B cell (primary cell): ENCODE measurements at places on chromosomes 7 and 10.

GRCh38 chr10:1293636-1294435, 237.7 kb downstream of the WDR37 start:
- H3K27me3 ChIP-seq: no peaks in the 10 kb centered on the region
- H3K4me3 ChIP-seq: no peak overlapping the region
- H3K4me1 ChIP-seq: no peaks in the 10 kb centered on the region
- H3K27ac ChIP-seq: no peak overlapping the region

- H3K36me3 ChIP-seq: no peaks in the 10 kb centered on the region
- no peaks in the 10 kb centered on the region for H3K27me3 ChIP-seq
- no peak overlapping the region for H3K27ac ChIP-seq
- no peak overlapping the region for H3K4me3 ChIP-seq
Measured at GRCh38 chr10:115963848-115964247, 309.2 kb downstream of the GFRA1 start.

DNA sequence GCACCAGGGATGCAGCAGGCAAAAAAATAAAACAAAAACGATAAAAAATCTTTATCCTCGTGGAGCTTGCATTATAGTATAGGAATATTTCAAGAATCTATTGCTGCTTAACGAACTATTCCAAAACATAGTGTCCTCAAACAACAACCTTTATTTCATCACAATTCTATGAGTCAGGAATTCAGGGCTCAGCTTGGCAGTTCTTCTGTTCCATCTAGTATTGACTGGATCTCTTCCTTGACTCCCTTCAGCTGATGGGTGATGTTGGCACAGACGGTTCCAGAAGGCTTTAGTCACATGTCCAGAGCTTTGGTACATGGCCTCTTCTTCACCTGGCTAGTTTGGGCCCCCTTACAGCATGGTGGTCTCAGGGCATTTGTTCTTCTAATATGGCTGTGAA, 88.0 kb downstream of the RTKN2 start:
- H3K4me1 ChIP-seq: peaks cover 6% of the 10 kb centered on the region
- H3K27me3 ChIP-seq: no peaks in the 10 kb centered on the region
- H3K4me3 ChIP-seq: no peak overlapping the region
- no peak for DNase-seq

- H3K4me1 ChIP-seq: peaks cover 6% of the 10 kb centered on the region
- no peak overlapping the region for H3K27ac ChIP-seq
- no peak for DNase-seq
- no peaks in the 10 kb centered on the region for H3K36me3 ChIP-seq
Measured at GRCh38 chr7:121529003-121529402, 132.9 kb upstream of the FAM3C start.

GRCh38 chr7:106346678-106347217, 62.0 kb upstream of the NAMPT start:
- no peak overlapping the region for H3K4me3 ChIP-seq
- peak; percentile 41 for DNase-seq
- H3K36me3 ChIP-seq: no peaks in the 10 kb centered on the region
- H3K27me3 ChIP-seq: no peaks in the 10 kb centered on the region
- no peak overlapping the region for H3K27ac ChIP-seq

- H3K4me3 ChIP-seq: no peak overlapping the region
- no peaks in the 10 kb centered on the region for H3K4me1 ChIP-seq
- no peaks in the 10 kb centered on the region for H3K36me3 ChIP-seq
- no peak overlapping the region for H3K27ac ChIP-seq
Measured at GRCh38 chr7:139950881-139951525, 111.7 kb downstream of the PARP12 start.

- H3K27ac ChIP-seq: no peak overlapping the region
- peaks cover 25% of the 10 kb centered on the region for H3K4me1 ChIP-seq
- H3K27me3 ChIP-seq: no peaks in the 10 kb centered on the region
- no peak for DNase-seq
- no peaks in the 10 kb centered on the region for H3K36me3 ChIP-seq
Measured at GRCh38 chr10:50325449-50326171, 74.3 kb upstream of the ASAH2 start.

DNA sequence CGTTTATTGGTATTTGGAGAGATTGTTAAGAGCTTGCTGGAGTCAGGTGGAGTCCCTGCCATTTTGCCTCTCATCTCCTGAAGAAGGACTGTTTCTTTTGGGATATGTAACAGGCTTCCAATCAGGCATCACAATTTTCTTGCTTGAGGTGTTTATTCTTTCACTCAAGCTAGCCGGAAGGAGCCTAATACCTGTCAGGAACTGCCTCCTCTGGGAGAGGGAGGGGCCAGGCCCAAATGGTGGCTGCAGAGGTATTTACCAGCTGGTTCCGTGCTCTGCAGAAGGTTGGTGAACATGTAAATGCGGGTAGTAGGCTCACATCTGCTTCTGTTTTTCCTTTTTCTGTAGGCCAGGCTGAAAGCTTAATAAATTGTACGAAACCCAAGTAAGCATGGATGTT, 114.0 kb downstream of the TCF7L2 start:
- H3K36me3 ChIP-seq: no peaks in the 10 kb centered on the region
- no peak overlapping the region for H3K27ac ChIP-seq
- DNase-seq: no peak
- H3K27me3 ChIP-seq: no peaks in the 10 kb centered on the region
- H3K4me1 ChIP-seq: no peaks in the 10 kb centered on the region

DNA sequence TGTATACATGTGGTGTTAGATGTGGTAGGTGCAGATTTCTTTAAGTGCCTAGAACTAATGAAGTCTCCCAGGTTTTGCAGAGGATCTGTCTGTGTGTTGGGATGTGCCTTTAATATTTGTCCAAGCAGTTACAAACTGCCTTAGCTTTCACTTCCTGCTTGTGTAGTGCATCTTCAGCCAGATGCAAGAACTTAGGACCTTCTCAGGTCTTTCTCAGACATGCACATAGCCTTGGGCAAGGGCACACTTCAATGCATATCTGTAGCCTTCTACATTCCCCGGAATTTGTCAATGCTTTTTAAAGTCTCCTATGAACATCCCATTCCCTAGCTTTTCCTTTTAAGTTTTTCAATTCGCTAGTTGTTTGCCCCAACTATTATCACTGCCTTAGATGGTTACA, 47.2 kb upstream of the SLC39A12 start:
- H3K36me3 ChIP-seq: no peaks in the 10 kb centered on the region
- no peak for DNase-seq
- H3K27ac ChIP-seq: no peak overlapping the region
- no peaks in the 10 kb centered on the region for H3K27me3 ChIP-seq
- H3K4me1 ChIP-seq: no peaks in the 10 kb centered on the region

DNA sequence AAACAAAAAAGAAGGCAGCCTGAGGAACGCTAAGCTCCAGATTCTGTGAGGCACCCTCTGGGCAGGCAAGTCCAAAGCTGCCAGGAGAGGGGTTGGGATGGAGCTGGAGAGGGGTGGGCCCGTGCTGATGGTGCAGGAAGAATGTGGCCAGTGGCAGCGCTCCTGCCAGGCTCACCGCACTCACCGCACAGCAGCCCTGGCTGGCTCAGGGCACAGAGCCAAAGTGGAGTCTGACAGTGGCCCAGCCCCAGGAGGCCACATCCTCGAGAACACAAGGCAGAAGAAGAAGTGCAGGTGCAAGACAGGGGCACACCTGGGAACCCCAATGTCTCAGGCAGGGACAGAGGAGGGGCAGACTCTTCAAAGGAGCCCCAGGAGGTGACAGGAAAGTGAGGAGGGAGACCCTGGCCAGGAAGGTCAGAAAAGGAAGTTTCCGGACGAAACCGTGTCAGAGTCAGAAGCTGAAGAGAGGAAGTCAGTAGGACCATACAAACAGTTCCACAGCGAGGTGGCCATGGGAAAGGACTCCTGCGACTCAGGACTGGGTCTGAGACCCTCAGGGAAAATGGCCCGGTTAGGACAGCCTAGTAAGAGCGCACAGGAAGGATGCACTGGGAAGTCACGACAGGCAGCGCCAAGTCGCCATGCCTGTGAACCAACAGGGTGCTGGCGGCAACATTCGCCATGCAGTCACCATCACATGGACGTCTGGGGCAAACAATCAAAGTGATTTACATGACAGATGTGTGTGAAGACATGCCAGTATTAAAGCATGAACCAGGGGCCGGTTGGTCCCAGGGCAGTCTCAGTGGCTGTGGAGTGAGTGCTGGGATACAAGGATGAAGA, 54.4 kb downstream of the COBL start:
- no peaks in the 10 kb centered on the region for H3K27me3 ChIP-seq
- H3K4me1 ChIP-seq: no peaks in the 10 kb centered on the region
- no peak for DNase-seq
- no peak overlapping the region for H3K4me3 ChIP-seq

DNA sequence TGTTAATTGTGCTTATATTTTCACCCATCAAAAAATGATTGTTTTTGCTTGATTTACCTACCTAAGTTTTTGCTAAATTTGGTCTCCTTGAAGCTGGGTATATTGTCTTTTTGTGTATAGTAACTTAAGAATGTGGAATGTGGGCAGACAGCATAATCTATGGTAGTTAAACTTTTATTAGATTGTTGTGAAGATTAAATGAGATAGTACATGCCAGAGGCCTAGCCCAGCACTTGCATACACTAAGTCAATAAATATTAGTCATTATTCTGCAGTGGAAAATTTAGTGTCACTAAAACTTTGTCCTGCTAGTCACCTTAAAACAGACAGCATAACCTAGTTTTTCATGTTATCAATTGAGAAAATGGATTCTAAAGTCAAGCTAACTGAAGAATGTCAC, 19.3 kb upstream of the RPA3 start:
- H3K27me3 ChIP-seq: no peaks in the 10 kb centered on the region
- no peak overlapping the region for H3K27ac ChIP-seq
- H3K4me1 ChIP-seq: no peaks in the 10 kb centered on the region
- no peak for DNase-seq

DNA sequence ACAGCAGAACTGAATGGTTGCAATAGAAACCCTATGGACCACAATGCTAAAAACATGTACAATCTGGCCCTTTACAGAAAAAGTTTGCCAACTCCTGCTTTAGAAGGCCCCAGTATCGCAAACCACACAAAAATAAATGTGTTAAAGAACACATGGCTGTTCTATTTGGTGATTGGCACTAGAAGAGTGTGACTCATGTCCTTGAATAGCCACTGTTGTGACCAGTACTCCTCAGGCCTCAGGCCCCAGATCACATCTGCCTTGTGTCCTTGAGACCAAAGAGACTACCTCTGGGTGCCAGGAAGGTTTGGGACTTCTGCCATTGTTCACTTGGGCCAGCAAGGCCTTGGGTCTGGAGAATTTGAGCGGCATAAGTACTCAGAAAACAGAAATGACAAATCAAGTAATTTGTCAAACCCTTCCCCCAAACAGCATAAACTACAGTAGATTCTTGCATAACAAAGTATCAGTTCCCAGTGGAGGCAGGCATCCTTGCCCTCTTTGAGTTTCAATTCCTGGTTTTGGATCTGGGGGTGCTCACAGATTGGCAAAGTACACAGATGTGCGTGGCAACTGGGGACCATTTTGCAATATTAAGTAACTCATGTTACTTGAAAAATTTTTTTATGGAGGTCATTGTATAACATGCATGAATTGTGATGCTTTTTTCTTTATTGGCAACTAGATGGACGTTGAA, 50.2 kb downstream of the MTURN start:
- H3K27ac ChIP-seq: peak overlapping the region; percentile 55
- H3K36me3 ChIP-seq: no peaks in the 10 kb centered on the region
- no peak overlapping the region for H3K4me3 ChIP-seq
- no peaks in the 10 kb centered on the region for H3K27me3 ChIP-seq
- DNase-seq: peak; percentile 63
